Placental epithelial cell (primary cell): ENCODE measurements at places on chromosomes 6 and 20. TPM values are rescaled to one million over a fixed set of nuclear protein-coding genes. Genes with fewer than 3 reads are reported as not detected.

Gene UBD
- not detected in 2 replicates for total RNA-seq

Gene PRL
- total RNA-seq: not detected in 2 replicates

Gene PTCHD4
- total RNA-seq: 9.8 and 17.7 TPM in 2 replicates

Gene ECT2L
- total RNA-seq: 0.39 TPM in 1 of 2 replicates, not detected in the other

Gene YWHAB
- total RNA-seq: 74.2 and 153 TPM in 2 replicates

Gene GJA10
- total RNA-seq: not detected in 2 replicates
